ENCODE measurements at places on chromosomes 11 and 22. TPM values are rescaled to one million over a fixed set of nuclear protein-coding genes. Genes with fewer than 3 reads are reported as not detected.

The FLRT1 gene
- under 0.01 TPM for total RNA-seq

The RAG2 gene
- total RNA-seq, result not detected

The LARGE2 gene
- total RNA-seq, result 0.17 TPM

The VPREB1 gene
- total RNA-seq, result not detected

The TESMIN gene
- 3.4 TPM for total RNA-seq

The NLRP14 gene
- not detected for total RNA-seq

The VPREB3 gene
- not detected for total RNA-seq

The SLC6A5 gene
- not detected for total RNA-seq

The HYLS1 gene
- total RNA-seq, result 10.9 TPM

The MUC5AC gene
- not detected for total RNA-seq

The NAP1L4 gene
- 86.2 TPM for total RNA-seq

The PDE3B gene
- 2.8 TPM for total RNA-seq

The GAL3ST3 gene
- total RNA-seq, result 1.2 TPM

The CBLIF gene
- not detected for total RNA-seq

The LGALS12 gene
- total RNA-seq, result 0.30 TPM

The EXPH5 gene
- total RNA-seq, result 0.59 TPM

The CDC42EP1 gene
- total RNA-seq, result 70.0 TPM

The CD3D gene
- not detected for total RNA-seq

The OR52I2 gene
- total RNA-seq, result not detected

The SNX32 gene
- 0.67 TPM for total RNA-seq

The OR5P2 gene
- total RNA-seq, result not detected

The EPS8L2 gene
- total RNA-seq, result 11.8 TPM

The SLC35C1 gene
- 22.0 TPM for total RNA-seq

The PRCP gene
- 40.4 TPM for total RNA-seq

The ISX gene
- not detected for total RNA-seq

The RAB36 gene
- total RNA-seq, result 3.1 TPM

The ART1 gene
- not detected for total RNA-seq

The ANKK1 gene
- not detected for total RNA-seq

The GNG3 gene
- not detected for total RNA-seq

The NAA40 gene
- 8.8 TPM for total RNA-seq

The ASCC2 gene
- total RNA-seq, result 31.3 TPM

The PGM2L1 gene
- total RNA-seq, result 0.74 TPM

The CCDC89 gene
- total RNA-seq, result 5.2 TPM

The KRTAP5-11 gene
- not detected for total RNA-seq

The C1QTNF5 gene
- 7.6 TPM for total RNA-seq

The PATE2 gene
- total RNA-seq, result not detected

The UCP2 gene
- total RNA-seq, result 20.7 TPM

The DAGLA gene
- total RNA-seq, result 2.0 TPM

The OR51I1 gene
- total RNA-seq, result not detected

The DKK3 gene
- total RNA-seq, result 168 TPM

The DEUP1 gene
- not detected for total RNA-seq

The VPS37C gene
- total RNA-seq, result 15.6 TPM

The SELENOH gene
- 229 TPM for total RNA-seq

The SGSM1 gene
- total RNA-seq, result not detected

All from bronchus fibroblast of lung (primary cell).